ENCODE measurements at places on chromosomes 3 and 15. TPM values are rescaled to one million over a fixed set of nuclear protein-coding genes. Genes with fewer than 3 reads are reported as not detected.

GRCh38 chr3:43203022-43203421 is 83.3 kb upstream of the SNRK start:
- DNase-seq: no peak

DNA sequence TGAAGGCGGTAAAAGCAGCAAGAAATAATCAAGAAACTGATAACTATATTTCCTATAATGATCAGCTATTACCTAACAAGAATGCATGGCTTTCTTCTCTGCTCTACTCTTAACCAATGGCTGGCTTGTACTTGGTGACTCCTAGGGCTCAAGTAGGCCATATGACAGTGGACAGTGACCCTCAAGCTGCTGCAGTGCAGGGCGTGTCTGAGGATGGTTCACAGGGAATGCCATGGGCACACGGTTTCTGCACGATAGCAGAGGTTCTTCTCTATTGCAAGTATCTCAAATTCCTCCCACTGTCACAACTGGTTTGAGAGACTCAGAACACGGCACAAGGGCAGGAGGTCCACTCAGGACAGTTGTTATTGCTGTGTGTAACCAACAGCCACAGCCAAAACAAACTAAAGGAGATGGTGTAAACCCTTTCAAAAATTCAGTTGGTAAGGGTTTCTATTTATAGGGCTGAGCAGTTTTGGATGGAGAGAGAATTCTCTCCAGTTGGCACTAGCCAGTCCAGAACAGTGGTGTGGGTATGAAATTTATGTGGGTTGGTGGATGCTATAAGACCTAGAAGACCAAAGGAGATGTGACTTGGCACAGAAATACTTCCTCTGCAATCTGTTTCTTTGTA is 103.2 kb upstream of the ST8SIA2 start:
- DNase-seq: no peak

DNA sequence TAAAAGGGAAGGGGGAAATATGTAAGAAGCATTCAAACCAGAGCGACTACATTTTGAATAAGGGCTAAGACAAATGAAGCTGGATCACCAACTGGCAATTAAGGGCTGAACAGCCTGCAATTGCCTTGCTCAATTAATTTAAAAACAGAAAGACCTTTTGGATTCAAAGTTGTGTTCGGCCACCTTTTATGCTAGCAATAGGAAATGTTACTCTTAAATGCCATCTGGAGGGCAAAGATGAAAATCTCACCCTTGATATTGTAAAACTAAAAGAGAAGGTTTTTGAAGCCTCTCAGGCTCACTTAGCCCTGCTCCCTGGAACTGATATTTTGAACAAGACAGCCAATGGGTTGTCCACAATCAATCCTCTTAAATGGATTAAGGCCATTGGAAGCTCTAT is 44.2 kb downstream of the ACAD9 start:
- no peak for DNase-seq

CLDN18 gene
- total RNA-seq: not detected

- no peak for DNase-seq
These were observed 38.4 kb downstream of the NDUFB4 start for GRCh38 chr3:120634539-120634938.

DNA sequence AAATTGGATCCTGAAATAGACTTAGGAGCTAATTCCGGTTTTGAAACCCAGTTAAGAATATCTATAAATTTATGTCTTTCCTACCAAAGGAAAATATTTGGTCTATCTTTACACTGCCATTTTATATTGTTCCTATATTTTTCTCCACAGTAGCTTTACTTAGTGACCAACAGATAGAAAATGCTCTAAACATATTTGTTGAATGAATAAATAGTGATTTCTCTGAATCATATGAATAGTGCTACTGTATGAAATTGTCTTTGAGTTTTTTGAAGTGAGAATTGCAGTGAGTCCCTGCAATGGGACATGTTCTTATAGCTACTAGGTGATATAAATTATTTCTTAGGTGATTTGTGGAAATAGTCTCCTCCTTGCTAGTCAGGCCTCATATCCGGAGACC is 18.5 kb upstream of the EID1 start:
- no peak for DNase-seq

DNA sequence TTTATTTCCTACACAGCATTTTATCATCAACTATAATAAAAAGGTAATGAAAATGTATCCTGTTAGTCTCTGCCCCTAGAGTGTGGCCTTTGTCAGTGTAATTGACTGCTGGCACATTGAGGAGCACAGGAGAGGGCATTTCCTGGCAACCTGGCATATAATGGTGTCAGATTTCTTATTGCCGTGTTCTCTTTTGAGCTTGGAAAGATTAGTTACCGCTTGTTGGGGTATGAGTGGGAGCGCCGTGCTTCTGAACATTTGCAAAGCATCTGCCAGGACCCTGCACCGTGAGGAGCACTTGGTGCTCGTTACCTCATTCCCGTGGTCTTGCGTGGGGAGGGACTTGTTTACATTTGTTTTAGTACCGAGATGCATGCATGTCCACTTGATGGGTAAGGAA is 124.4 kb downstream of the PTPRG start:
- DNase-seq: no peak

GRCh38 chr3:183534249-183534648 is 21.3 kb downstream of the KLHL6 start:
- no peak for DNase-seq

GRCh38 chr15:88543065-88543776 is 3.3 kb downstream of the DET1 start:
- DNase-seq: no peak

DNA sequence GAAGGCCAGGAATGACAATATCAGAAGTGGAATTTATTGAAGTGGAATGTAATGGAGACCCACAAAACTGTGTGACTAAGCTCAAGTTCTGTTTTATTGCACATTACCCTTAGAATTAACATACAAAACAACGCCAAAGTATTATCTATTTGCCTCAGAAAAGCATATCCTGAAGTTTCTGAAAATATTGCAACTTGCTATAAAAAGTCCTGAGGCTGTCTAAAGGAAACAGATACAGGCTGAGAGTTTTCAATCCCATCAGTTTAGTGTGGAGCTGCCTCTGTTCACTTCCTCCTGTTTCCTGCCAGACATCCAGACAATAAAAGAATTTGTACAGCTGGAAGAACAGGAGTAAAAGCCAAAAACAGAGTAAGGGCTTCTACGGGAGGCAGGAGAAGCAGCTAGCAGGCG is 108.8 kb downstream of the FBN1 start:
- peak; percentile 89 for DNase-seq

NR2E3 gene
- total RNA-seq: 0.79 TPM

Measured in skin of body (tissue), 3 donors.